ENCODE measurements at places on chromosomes 1 and 21. TPM values are rescaled to one million over a fixed set of nuclear protein-coding genes. Genes with fewer than 3 reads are reported as not detected.

The CD34 gene
- polyA plus RNA-seq, result 2.0 TPM

- no peak for DNase-seq
Measured at GRCh38 chr1:151908228-151908691, 1.1 kb downstream of the THEM4 start.

The S100A8 gene
- polyA plus RNA-seq, result 40.4 TPM

DNA sequence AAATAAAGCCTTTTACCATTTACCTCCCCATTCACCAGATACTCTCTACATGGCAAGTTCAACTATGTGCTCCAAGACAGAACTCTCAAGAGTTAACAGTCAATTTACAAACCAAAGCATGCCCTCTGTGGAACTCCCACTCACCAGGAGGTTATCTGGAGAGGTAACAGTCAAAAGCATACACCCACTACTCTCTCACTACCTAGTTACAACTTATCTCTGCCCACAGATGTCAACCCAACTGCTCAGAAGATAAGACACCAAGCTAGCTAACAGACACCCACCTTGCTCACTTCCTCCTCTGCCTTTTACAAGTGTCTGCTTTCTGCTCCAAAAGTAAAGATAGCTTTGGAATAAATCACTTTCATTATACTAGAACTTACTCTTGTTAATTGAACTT, 131.0 kb downstream of the TRIM33 start:
- DNase-seq, result no peak

The CITED4 gene
- 9.9 TPM for polyA plus RNA-seq

The LCE2C gene
- polyA plus RNA-seq, result not detected

The CACHD1 gene
- polyA plus RNA-seq, result 0.68 TPM

DNA sequence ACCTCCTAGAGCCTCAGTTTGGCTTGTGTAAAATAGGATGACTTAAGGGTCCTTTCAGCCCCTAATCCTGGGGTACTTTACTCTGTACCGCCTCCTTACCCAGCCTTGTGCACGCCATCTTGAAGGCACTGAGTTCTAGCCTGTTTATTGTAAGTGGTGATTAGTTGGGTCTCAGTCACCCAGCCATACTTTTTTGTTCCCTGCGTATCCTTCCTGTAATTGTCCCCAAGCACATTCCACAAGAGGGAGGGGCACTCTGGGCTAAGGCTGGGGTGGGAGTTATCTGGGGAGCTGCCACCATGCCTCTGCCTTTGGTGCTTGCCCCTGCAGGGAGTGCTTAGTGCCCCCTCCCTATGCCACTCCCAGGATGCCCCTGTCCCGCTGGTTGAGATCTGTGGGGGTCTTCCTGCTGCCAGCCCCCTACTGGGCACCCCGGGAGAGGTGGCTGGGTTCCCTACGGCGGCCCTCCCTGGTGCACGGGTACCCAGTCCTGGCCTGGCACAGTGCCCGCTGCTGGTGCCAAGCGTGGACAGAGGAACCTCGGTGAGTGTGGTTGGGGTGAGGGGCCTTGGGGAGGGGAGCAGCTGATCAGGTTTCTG, 856 bp downstream of the FDPS start:
- no peak for DNase-seq

- no peak for DNase-seq
Measured at GRCh38 chr1:228879164-228879563, 143.9 kb downstream of the RHOU start.

GRCh38 chr1:85596947-85597346, 16.4 kb downstream of the CCN1 start:
- no peak for DNase-seq

- no peak for DNase-seq
Measured at GRCh38 chr1:30753660-30754123, 3.9 kb downstream of the LAPTM5 start.

The TMEM167B gene
- 12.7 TPM for polyA plus RNA-seq

GRCh38 chr1:40876891-40877290, 14.7 kb upstream of the CITED4 start:
- no peak for DNase-seq

Data from liver (tissue), 10 donors.